Right renal pelvis (tissue), 4 donors: ENCODE measurements at places on chromosomes 12 and 14.

DNA sequence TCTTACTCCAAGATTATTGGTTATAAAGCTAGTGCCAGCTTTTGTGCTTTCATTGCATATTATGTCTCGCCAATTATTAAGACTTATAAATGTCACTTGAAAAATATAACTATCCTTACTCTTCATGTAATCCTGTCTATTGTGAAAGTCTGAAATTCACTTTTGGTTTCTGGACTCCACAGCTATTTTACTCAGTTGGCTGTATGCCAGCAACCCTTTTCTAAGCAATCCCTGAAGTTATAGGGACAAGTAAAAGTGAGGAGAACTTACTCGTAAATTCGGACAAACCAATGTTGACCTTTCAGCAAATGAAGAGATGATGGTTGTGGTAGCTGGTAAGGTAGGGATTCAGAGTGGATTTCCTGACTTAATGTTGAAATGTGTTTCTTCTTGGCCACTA, 196.3 kb downstream of the NPAS3 start:
- no peak for DNase-seq

DNA sequence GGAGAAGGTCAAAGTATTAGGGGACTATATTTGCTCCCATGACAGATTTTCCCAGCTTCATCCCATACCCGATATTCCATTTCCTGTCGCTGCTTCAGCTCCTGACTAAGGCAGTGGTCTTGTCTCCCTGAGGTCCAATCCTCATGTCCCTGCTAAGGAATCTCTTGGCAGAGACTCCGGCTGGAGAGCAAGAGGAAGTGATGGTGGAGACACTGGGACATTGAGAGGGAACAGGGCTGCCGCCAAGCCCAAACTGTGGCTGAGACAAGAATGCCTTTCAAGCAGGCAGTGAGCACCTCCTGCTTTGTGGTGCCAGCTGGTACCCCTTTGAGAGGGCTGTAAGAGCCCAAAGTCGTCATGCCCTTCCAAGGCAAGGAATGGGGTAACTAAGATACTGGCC, 5.5 kb downstream of the SP7 start:
- no peak for DNase-seq

- DNase-seq, result no peak
Observed at GRCh38 chr14:93035917-93036651, 79.6 kb downstream of the ITPK1 start.

GRCh38 chr14:67526676-67527459, 6.2 kb upstream of the PLEKHH1 start:
- no peak for DNase-seq

DNA sequence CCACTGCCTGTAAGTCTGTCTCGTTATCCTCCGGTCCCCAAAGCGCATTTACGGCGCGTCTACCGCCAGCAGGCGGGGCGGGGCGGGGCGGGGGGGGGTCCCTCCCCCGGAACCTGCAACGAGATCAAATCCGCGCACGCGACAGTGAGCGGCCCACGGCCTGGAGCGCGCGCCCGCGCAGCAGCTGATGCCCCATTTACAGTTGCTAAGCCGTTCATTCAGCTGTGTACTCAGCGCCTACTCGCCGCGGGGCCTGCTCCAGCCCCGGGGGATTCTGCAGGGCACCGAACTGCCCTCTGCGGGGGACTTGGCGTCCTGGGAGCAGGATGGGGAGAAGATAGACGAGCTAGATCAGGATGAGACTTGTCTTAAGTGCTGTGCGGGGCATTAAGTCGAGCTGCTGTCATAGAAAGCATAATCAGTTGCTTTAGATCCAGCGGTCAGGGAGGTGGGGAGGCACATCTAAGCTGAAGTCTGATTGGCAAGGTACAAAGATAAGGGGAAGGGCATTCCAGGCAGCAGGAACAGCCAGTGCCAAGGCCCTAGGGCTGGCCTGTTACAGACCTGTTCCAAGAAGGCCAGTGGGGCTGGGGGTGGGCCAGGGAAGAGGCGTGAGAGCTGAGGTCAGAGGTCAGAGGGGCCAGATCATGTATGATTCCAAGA, 1.4 kb upstream of the CCDC85C start:
- no peak for DNase-seq
